Fibroblast of villous mesenchyme (primary cell): ENCODE measurements at places on chromosomes 2 and 18. TPM values are rescaled to one million over a fixed set of nuclear protein-coding genes. Genes with fewer than 3 reads are reported as not detected.

DNA sequence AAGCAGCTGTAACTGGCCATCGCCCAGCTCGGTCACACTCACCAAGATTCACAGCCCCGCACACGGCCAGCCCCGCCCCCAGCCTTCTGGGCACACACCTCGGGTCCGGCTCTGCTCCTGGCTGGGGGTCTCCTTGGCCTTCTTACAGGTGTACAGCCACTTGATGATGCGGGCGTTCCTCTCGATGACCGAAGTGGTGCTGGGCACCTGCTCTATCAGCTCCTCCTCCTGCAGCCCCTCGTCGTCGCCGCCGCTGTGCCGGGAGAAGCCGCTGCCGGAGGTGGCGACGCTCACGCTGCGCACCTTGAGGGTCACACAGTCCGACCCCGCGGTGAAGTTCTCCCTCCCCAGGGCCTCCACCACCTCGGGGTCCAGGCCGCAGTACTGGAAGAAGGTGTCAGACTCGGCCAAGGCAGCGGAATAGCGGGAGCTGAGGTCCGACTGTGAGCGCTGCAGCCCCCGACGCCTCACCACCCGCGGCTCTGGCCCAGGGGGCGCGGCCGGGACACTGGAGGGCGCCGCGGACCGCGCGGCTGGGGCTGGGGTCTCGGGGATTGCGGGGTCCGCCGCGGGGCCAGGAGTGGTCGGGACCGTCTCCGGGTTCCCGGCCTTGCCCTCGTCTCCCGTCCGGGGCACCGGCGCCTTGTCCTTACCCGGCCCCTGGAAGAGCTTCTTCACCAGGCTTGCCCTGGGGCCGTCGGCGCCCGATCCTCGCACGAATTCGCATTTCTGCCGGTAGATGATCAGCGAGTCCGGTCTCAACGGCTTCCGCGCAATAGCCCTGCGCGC, 769 bp downstream of the FAM110C start:
- no peak for DNase-seq

GRCh38 chr18:22165603-22166068, 3.8 kb upstream of the GATA6 start:
- DNase-seq, result no peak

- DNase-seq, result peak; percentile 76
Measured at GRCh38 chr2:43542285-43542933, 53.4 kb downstream of the THADA start.

DNAJC10 gene
- total RNA-seq, result 104 and 116 TPM in 2 replicates

PLEKHB2 gene
- 98.2 and 167 TPM in 2 replicates for total RNA-seq

- no peak for DNase-seq
Measured at GRCh38 chr2:126041391-126042047, 614.4 kb upstream of the GYPC start.

- DNase-seq, result no peak
Measured at GRCh38 chr2:55169915-55170314, 62.2 kb downstream of the CLHC1 start.

DNA sequence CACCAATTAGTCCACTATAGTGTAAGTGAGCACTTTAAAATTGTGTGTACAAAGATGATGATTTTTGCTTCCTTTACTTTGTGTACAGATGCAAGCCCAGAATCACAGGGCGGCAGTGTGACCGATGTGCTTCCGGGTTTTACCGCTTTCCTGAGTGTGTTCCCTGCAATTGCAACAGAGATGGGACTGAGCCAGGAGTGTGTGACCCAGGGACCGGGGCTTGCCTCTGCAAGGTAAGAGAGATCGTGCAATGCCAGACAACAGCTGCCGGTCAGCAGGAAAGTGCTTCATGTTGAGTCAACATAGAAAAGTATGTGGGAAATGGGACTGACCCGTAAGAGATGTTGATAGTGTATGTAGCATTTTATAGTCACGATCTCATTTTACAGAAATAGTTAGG, 156.8 kb upstream of the TTC39C start:
- no peak for DNase-seq

- DNase-seq, result no peak
Measured at GRCh38 chr2:138276339-138276738, 225.2 kb upstream of the SPOPL start.

FOXD4L1 gene
- total RNA-seq, result under 0.01 TPM in 1 of 2 replicates, not detected in the other

DNA sequence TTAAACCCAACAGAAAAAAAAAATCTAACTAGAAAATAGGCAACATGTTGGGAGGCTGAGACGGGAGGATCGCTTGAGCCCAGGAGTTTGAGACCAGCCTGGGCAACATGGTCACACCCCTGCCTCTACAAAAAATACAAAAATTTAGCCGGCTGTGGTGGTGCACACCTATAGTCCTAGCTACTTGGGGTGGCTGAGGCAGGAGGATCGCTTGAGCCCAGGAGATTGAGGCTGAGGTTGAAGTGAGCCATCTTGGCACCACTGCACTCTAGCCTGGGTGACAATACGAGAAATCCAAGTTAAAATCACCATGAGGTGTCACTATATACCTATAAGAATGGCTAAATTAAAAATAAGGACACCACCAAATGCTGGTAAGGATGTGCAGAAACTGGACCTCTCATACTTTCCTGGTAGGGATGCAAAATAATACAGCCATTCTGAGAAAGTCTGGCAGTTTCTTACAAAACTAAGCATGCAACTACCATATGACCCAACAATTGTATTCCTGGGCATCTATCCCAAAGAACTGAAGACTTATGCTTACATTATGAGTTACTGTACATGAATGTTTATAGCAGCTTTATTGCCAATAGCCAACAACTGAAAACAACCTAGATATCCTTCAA, 2.2 kb downstream of the SEPTIN10 start:
- peak; percentile 88 for DNase-seq

LBX2 gene
- 1.3 and 2.9 TPM in 2 replicates for total RNA-seq

GRCh38 chr18:51569561-51569960, 372.1 kb upstream of the MEX3C start:
- no peak for DNase-seq

- peak; percentile 82 for DNase-seq
Measured at GRCh38 chr2:66576561-66577320, 141.8 kb downstream of the MEIS1 start.

GPR35 gene
- 0.32 and 0.43 TPM in 2 replicates for total RNA-seq

DNA sequence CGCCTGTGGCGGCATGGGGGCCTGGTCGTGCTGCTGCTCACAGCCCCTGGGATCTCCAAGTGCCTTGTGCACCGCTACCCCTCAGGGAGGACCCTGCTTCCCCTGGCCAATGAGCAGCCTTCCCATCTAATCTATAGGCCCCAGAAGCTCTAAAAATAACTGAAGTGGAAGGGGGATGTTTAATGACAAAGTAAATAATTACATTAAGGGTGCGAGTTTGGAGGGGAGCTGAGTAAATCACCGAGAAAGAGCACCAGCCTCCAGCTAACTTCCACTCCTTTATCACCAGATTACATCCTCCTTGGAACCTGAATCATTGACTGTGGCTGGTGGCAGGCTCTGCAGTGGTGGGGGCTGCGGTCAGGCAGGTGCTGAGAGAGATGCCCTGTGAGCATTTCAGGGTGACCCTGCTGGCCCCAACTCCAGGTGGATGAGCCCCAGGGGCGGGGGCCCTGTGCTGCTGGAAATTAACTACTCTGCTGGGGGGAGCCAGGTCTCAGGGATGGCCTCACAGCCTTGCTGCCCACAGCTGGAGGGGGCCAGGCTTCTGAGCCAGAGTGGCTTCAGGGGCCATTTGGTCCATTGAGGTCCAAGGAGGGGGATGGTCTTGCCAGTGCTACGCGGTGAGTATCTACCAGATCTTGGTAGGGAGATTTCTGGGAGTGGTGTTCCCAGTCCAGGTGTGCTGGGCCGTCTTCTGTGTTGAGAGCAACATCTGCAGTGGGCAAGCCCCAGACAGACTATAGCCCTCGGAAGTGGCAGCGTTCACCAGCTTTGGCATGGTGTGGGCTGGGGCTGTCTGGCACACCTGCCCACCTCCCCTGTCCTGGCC, 74.2 kb downstream of the GLI2 start:
- DNase-seq, result peak; percentile 48
